ENCODE measurements at places on chromosomes 11 and 22.
A peak's percentile ranks its signal among the peaks of the same experiment; 100 is the strongest.

DNA sequence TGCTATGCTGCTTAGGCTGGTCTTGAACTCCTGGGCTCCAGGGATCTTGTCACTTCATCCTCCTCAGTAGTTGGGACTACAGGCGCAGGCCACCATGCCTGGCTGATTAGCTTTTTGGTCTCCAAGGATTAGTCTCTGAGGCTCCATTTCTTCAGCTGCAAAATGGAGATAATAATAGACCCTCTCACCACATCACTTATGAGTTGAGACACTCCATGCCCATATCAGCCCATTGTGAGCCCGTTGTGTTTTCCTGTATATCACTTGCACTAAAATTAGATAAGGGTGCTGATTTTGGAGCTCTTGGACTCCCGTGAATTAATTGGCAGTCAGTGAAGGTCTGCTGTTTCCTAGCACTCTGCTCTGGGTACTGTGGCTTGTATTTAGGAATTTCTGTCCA, 36.0 kb downstream of the DEPDC5 start:
- DNase-seq, result no peak

GRCh38 chr11:69231466-69232018, 62.4 kb upstream of the MYEOV start:
- no peak for DNase-seq

- DNase-seq, result peak; percentile 48
These were observed 19.8 kb upstream of the CCDC89 start for GRCh38 chr11:85705800-85706199.

GRCh38 chr11:116927163-116927974, 89.9 kb upstream of the APOA1 start:
- no peak for DNase-seq

- peak; percentile 56 for DNase-seq
These were observed 21.9 kb upstream of the LYVE1 start for GRCh38 chr11:10590218-10590915.

DNA sequence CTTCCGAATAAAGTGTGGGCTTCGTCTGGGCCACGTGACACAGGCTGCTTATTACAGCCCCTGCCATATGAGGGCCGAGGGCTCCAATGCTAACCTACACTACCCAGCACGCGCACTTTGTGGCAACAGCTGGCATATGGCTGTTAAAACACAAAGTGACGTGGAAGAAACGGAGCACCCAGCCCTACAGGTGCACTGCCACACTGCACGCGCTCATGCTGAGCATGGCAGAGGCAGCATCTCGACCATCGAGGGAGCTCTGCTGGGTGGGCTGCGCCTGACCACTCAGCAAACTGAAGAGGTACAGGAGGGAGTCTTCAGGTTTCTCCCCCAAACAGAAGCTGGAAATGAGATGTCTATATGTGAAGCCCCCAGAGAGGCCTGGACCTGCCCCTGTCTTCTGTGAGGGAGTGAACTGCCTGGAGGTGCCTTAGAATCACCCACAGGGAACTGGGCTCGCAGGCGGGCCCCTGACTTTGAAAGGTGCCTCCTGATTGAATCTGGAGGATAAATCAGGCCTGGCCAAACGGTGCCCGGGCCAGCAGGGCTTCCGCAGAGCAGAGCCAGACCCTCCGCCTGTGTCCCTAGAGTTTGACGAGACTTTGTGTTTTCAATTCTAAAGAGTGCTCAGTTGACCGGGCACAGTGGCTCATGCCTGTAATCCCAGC, 18.3 kb downstream of the TSSC4 start:
- DNase-seq, result no peak

- DNase-seq, result no peak
These were observed 2302.2 kb upstream of the RAG2 start for GRCh38 chr11:38900211-38900610.

- DNase-seq, result peak; percentile 21
These were observed 224.7 kb upstream of the BLID start for GRCh38 chr11:122340607-122341290.

- no peak for DNase-seq
These were observed 121.1 kb downstream of the NXPE2 start for GRCh38 chr11:114799476-114799875.

- DNase-seq, result no peak
These were observed 7.9 kb downstream of the ASCL2 start for GRCh38 chr11:2262301-2263070.

DNA sequence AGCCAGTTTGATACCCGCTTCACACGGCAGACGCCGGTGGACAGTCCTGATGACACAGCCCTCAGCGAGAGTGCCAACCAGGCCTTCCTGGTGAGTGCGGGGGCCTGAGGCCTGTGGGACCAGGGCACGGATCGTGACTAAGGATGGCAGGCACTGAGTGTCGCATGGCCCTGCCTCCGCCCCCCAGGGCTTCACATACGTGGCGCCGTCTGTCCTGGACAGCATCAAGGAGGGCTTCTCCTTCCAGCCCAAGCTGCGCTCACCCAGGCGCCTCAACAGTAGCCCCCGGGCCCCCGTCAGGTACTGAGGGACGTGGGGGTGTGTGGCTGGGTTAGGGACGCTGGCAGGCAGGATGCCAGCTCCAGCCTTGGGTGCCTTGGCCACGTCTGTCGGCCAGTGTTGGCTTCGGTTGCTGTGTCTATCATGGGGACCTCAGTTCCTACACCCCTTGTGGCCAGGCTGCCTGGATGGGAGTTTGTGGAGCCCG, 3.0 kb downstream of the PTPRCAP start:
- DNase-seq, result no peak

DNA sequence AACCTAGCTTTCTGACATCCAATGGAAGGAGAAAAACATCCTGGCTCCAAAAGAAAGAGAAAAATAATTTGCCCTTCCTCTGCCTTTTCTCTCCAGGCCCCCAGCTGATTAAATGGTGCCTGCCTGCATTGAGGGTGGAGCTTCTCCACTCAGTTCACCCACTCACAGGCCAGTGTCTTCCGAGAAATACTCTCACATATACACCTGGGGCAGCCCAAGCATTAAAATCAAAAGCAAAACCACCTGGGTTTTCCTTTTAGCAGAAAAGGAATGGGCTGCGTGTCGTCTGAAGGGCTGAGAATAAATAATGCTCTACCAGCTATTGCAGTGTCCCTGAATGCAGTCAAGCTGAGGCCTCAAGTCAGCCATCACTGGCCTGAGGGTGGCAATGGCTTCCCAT, 1143.8 kb upstream of the TENM4 start:
- DNase-seq, result no peak

GRCh38 chr11:86919557-86920210, 35.5 kb downstream of the FZD4 start:
- DNase-seq, result peak; percentile 81

GRCh38 chr22:22942511-22943329, 55.1 kb downstream of the IGLL5 start:
- DNase-seq, result peak; percentile 51

DNA sequence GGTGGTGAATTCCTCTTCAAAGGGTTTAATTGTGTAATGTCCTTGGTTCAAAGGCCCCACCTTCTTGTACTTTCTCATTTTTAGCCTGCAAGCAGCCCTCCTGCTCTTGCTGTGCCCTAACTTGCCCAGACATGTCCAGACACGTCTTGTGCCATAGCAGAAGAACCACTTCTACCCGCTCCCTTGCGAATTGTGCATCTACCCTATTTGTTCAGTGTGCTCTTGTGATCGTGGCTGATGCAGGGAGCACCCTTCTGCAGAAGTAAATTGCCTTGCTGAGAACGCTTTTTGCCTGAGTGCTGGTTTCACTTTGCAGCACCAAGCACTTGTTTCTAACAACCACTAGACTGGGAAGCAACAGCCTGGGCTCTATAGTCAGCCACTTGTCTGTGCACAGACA, 249.4 kb downstream of the SBF2 start:
- no peak for DNase-seq

GRCh38 chr11:102807921-102808320, 10.0 kb upstream of the MMP1 start:
- peak; percentile 19 for DNase-seq

- DNase-seq, result no peak
These were observed 220.8 kb downstream of the DBX1 start for GRCh38 chr11:19939415-19939929.

DNA sequence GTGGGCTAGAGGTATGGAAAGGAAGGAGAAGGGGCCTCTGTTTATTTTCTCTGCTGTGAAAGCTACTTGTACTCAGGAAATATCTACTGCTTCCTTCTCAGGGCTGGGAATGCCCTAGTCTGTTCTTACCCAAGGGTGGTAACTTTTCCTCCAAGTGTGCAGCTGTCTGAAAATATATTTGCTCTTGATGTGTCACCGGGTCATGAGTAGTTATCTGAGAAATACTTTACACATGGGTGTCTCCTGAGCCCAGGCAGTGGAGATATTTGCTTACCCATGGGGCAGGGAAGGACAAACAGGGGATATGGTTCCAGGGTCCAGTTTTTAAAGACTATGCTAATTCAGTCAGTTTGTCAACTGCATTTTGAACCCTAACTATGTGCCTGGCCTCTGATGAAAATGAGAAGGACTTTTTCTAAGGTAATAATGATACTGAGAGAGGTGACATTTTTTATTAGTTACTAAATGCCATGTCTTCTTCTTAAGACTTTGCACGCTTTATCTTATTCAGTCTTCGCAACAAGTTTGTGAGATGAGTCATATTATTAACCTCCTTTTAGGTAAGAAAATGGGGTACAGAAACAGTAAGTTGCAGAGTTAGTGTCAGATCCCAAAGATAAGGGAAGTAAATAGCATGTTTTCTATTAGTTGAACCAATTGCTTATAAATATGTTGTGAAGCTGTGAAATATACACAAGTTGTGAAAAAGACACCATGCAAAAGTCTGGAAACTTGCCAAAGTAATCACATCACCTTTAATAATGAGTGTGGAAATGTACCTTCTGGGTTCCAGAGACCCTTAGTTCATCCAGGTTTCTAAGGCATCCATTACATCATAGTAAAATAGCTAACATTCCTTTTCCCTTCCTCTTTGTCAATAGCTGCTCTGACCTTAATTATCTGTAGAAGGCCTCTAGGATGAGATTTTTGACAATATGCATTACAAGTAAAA, 22.9 kb downstream of the SYTL2 start:
- peak; percentile 42 for DNase-seq

Data from IMR-90 (cell line).